ENCODE measurements at places on chromosomes 12 and 14. TPM values are rescaled to one million over a fixed set of nuclear protein-coding genes. Genes with fewer than 3 reads are reported as not detected.

The LGALS3 gene
- 247 TPM for total RNA-seq

The MANSC1 gene
- 0.26 TPM for total RNA-seq

The PLCZ1 gene
- not detected for total RNA-seq

The TSPAN9 gene
- total RNA-seq = 28.7 TPM

The AQP6 gene
- total RNA-seq = not detected

The KITLG gene
- 10.4 TPM for total RNA-seq

The FBXO34 gene
- total RNA-seq = 14.0 TPM

The CLEC4A gene
- not detected for total RNA-seq

The NTF3 gene
- 0.29 TPM for total RNA-seq

The PSME2 gene
- total RNA-seq = 48.4 TPM

The APOF gene
- not detected for total RNA-seq

The SLC22A17 gene
- 16.0 TPM for total RNA-seq

The ASCL1 gene
- not detected for total RNA-seq

The LRP1-AS gene
- total RNA-seq = not detected

The ENDOU gene
- total RNA-seq = 0.51 TPM

The C12orf50 gene
- not detected for total RNA-seq

The GPR132 gene
- total RNA-seq = not detected

The OASL gene
- total RNA-seq = 4.3 TPM

The KRT2 gene
- not detected for total RNA-seq

The P2RX2 gene
- total RNA-seq = not detected

The KRT83 gene
- total RNA-seq = not detected

The MYO1H gene
- total RNA-seq = not detected

The TMEM30B gene
- total RNA-seq = 0.06 TPM

The IFNG gene
- not detected for total RNA-seq

The KLRD1 gene
- not detected for total RNA-seq

The FGF23 gene
- not detected for total RNA-seq

The RAPGEF3 gene
- 1.8 TPM for total RNA-seq

The RFX4 gene
- not detected for total RNA-seq

The PXMP2 gene
- 33.2 TPM for total RNA-seq

The EIF2B1 gene
- 163 TPM for total RNA-seq

The KRT74 gene
- total RNA-seq = not detected

The METTL3 gene
- 85.0 TPM for total RNA-seq

The LMO3 gene
- total RNA-seq = 179 TPM

The TGM1 gene
- 2.5 TPM for total RNA-seq

The NINJ2 gene
- total RNA-seq = not detected

The KRT75 gene
- total RNA-seq = not detected

The NRL gene
- total RNA-seq = 1.6 TPM

The KRT4 gene
- not detected for total RNA-seq

The KRT78 gene
- total RNA-seq = not detected

The RNF212B gene
- total RNA-seq = not detected

The NKX2-1 gene
- total RNA-seq = not detected

The OR4E2 gene
- total RNA-seq = not detected

The GDF3 gene
- not detected for total RNA-seq

The TUBA1C gene
- total RNA-seq = 1,346 TPM

The PTPRB gene
- 0.40 TPM for total RNA-seq

The PPP1CC gene
- 147 TPM for total RNA-seq

The B4GALNT3 gene
- total RNA-seq = 0.19 TPM

The OR6C70 gene
- total RNA-seq = not detected

The TOMM20L gene
- not detected for total RNA-seq

The BCL11B gene
- total RNA-seq = not detected

The HOXC10 gene
- 7.5 TPM for total RNA-seq
